NCI-H748 treated with DMSO at 0.1 percent for 48 hours (cell line): ENCODE measurements at places on chromosomes 2 and 18.
A peak's percentile ranks its signal among the peaks of the same experiment; 100 is the strongest.

DNA sequence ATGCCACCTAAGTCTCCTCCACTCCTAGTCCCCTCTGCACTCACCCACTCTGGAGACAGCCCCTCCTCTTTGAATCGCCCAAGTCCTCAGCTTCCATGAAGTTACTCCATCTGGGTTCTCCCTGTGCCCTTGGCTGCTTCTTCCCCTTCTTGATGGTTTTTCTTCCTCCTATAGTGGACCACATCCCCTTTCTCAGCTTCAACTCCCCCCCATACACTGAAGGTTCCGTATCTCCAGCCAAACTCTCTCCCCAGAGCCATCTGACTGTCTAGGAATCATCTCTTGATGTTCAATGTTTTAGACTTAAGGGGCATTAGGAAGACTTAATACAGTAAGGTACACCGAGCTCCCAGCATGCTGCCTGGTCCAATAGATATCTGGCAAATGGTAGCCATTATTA lies 39.6 kb downstream of the EMX1 start:
- no peak for DNase-seq

GRCh38 chr2:88220718-88221117 lies 50.6 kb downstream of the THNSL2 start:
- no peak for DNase-seq

- DNase-seq: no peak
Observed at GRCh38 chr2:50455351-50455939, 576.5 kb downstream of the NRXN1 start.

DNA sequence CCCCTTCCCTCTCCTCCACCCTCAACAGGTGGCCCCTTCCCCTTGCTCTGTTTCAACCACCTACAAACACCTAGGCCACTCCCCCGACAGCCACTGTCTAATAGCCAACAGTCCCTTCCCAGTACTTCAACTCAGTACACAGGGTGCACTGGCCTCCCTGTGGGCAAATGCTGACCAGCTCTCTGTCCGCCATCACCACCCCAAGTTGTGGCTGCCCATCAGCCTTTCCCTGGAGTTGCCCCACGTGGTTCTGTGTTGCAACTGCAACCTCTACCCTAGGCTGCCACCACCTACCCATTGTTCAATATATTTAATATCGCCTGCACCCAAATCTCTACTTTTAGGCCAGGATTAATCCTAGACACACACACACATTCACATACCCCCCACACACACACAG lies 173.5 kb downstream of the MREG start:
- DNase-seq: no peak

GRCh38 chr2:120406566-120406965 lies 60.6 kb downstream of the INHBB start:
- DNase-seq: no peak

- DNase-seq: no peak
Observed at GRCh38 chr2:85810371-85811179, 56.8 kb downstream of the ATOH8 start.

DNA sequence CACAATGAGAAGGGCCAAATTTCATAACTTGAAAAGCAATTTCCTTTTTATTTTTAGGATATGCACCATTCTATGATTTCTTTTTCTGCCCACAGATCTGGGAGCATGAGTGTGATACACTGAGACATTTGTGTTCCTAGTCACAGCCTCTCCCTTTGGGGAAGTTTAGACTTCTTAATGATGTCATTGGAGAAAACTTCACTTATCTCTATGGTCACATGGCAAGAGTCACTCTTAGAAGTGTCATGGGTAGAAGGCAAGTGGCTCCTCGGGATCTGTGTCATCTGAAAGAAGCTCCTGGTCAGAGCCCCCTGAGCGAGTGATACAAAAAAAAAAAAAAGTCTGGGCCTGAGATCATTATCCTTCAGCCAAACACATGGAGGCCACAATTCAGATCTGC lies 62.5 kb upstream of the LGALSL start:
- no peak for DNase-seq

- DNase-seq: no peak
Observed at GRCh38 chr2:88841224-88841929, 149.9 kb downstream of the RPIA start.

- DNase-seq: no peak
Observed at GRCh38 chr2:176455816-176456291, 186.6 kb downstream of the MTX2 start.

DNA sequence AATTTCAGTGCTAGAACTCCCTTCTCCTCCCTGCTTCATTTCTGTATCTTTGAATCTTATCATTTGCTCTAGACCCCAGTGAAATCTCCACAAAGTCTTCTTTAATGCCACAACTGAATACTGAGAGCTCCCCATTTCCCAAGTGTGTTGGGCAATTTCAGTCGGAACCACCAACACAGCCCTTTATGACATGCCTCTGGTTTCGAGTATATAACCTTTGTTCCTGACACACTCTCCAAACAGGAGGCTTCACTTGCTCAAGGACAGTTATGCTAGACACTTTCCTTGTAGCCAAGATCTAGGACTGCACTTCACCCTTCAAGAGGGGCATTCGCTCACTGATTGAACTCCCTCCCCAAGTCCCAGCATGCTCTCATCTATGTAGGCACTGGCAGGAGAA lies 18.6 kb upstream of the TTR start:
- DNase-seq: no peak

- DNase-seq: no peak
Observed at GRCh38 chr18:26181343-26181826, 44.9 kb upstream of the TAF4B start.

DNA sequence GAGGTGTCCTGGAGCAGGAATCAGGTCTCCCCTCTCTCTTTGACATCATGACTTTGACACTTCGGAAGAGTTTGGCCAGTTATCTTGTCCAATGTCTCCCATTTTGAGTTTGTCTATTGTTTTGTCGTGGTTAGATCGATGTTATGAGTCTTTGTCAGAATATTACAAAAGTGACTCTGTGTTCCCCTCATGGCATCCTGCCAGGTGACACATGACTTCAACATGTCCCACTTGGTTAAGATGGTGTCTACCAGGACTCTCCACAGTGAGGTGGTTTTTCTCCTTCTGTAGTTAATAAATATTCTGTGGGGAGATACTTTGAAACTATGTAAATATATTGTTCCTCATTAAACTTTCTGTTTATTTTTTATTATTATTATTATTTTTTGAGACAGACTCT lies 76.6 kb upstream of the BZW1 start:
- no peak for DNase-seq

- no peak for DNase-seq
Observed at GRCh38 chr2:235642446-235643098, 148.7 kb downstream of the AGAP1 start.

- DNase-seq: no peak
Observed at GRCh38 chr2:120853306-120854013, 117.8 kb downstream of the GLI2 start.

DNA sequence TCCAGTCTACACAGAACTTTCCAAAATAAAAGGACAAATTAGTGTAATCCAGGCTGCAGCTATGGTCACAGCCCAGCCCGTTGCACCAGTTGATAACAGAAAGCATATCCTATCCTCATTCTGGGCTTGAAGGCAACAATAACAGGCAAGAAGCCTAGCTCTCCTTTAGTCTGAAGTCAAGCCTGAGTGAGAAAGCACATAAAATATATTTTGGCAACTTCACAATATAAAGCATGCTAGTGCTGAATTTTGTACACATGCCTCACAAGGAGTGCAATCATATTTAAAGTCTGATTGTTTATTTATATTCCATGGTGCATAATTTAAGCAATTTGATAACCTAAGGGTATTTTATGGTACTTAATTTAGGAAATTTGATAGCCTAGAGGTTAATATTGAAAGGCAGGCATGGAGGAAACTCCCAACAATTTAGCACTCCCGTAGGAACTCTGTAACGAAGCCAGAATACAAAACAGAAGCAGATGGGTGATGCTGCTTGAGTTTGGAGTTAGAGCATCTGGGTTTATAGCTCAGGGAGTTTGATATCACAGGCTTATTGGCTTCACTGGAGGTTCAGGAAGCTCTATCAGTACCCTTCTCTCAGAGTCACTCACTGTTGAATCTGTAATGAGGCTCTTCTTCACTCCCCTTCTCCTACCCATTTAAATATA lies 1199.1 kb upstream of the GYPC start:
- DNase-seq: peak; percentile 46

GRCh38 chr2:198917926-198918720 lies 539.6 kb downstream of the SATB2 start:
- DNase-seq: no peak

DNA sequence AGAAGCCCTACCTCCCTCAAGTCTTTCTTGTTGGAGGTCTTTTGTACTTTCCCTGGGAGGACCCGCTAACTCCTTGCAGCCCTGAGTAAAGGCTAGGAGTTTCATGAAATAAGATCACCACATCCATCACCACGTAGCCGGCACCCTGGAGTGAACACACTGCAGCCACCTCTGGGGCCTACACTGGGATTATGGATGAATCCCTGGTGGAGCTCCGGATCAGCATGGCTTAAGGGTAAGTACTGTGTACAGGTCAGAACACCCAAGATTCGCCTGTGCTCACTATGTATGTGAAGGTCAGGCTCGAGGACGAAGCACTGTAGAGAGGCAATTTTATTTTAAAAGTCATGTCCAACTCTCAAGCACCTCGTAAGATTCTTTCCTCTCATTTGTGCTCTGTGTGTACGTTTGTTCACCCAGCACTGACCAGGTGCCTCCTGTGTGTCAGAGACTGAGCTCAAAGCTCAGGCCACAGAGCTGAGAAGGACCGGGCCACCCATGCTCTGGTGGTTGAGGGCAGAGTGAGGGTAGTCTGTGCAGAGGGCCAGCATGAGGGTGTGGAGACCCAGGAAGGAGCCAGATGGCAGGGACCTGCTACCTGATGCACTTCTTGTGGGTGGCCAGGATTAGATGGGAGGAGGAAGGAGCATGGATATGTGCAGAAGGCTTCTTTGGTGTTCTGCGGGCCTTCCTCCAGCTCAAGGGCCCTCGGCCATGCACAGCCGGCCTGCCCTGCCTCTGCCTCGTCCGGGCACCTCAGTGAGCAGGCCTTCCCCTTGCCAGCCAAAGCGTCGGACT lies 66.7 kb upstream of the TFCP2L1 start:
- DNase-seq: no peak

- no peak for DNase-seq
Observed at GRCh38 chr2:78263571-78263970, 741.4 kb upstream of the LRRTM4 start.

GRCh38 chr18:43501099-43501498 lies 223.8 kb upstream of the SYT4 start:
- DNase-seq: no peak

DNA sequence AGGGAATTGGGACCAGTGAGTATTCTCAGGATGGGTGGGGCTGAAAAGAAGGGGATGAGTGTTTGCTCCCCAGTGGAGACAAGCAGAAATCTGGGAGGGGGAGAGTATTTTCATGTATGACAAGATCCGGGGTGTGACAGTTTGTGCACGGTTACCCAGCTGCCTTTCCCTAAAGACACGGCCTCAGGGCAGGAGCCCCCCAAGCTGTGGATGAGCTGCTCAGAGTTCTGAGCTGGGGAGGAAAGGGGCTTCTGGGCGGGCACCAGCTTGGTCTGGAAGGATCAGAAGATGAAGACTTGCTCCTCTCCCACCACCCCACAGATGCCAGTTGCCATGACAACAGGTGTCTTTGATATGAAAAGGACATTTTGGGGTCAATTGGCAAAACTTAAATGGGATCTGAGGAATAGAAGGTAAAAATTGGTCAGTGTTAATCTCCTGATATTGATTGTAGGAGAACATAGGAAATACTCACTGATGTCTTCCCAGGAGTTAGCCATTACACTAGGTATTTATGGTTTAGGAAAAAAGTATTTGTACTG lies 29.2 kb downstream of the ZCCHC2 start:
- no peak for DNase-seq

- no peak for DNase-seq
Observed at GRCh38 chr2:43273529-43273928, 47.1 kb upstream of the ZFP36L2 start.

GRCh38 chr2:71678874-71679273 lies 225.5 kb downstream of the DYSF start:
- DNase-seq: no peak

DNA sequence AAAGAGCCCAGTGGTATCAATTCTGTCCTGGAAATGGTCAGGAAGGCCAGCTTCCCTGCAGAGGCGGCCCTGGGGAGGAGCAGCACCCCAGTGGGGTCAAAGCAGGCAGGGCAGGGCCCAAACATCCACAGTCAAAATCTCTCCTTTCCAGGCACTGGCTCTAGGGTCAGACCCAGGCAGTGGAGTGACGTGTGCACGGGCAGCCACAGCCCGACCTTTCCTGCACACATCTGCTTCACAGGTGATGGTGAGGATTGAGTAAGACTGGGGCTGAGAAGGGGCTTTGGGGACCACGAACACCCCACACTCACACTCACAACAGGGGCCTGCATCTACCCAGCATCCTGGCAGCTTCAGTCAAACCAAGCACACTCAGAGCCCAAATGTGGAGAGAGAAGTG lies 97.8 kb upstream of the GLI2 start:
- DNase-seq: no peak

DNA sequence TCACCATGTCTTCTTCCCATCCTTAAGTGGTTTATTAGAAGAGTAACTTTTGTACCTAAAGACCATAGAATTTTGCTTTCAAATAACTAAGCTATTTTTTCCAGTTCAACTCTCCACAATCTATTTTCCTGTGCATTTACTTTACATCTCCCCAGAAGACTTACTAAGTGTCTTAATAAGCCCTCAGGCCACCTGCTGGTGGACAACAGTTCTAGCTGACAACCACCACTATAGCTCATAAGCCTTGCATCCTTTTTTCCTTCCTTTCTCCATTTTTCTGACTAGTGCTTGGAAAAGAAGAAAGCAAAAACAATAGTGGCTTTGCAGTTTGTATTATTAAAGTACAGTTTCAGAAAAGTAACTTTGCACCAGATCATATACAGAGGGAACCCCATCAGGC lies 149.5 kb upstream of the TMEM200C start:
- DNase-seq: no peak

GRCh38 chr2:46564811-46565241 lies 85.5 kb downstream of the TMEM247 start:
- DNase-seq: no peak

DNA sequence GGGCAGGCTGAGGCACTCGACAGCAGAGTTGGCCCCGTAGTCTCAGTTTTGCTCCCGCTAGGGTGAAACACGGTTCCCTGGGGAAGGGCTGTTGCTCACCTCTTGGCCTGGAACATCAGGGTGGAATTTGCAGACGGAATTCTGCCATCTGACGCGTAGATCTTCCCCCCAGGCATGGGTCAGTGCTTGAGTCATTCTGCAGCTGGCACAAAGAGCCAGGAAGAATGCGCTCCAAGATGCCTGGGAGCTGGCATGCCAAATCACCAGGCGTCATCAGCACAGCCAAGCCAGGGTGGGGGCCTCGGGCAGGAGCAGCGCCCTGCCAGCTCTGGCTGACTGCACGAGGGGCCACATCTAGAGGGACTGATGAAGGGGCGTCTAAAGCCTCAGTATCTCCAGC lies 42.7 kb downstream of the ODC1 start:
- DNase-seq: no peak

GRCh38 chr2:195758846-195759245 lies 101.8 kb downstream of the SLC39A10 start:
- DNase-seq: no peak
